ENCODE measurements at places on chromosomes 3 and 15.

GRCh38 chr3:19046440-19046839 lies 101.9 kb upstream of the KCNH8 start:
- no peak for DNase-seq

DNA sequence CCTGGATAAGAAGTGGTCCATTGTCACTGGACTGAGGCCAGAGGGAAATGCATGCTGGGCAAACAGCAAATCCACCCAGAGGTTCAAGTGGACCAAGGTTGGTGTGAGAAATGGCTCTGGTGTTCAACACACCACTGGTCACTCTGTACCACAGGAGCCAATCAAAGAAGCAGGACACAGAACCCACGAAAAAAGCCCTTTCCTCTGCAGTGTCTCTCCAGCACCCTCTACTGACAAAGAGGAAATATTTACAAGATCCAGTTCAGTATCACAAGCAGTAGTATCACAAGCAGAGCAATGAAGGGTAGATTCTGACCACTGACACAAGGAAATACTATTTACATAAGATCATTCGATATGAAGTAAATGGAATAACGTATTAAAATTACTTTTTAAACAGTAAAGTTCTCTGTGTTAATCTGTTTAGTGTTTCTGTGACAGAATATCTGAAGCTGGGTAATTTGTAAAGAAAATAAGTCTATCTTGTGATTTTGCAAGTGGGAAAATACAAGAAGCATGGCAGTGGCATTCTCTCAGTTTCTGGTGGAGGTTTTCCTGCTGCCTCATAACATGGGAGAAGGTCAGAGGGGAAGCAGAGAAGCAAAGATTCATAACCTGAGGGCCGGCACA lies 390.7 kb downstream of the EFHB start:
- DNase-seq = no peak

GRCh38 chr3:16058521-16058920 lies 116.0 kb upstream of the GALNT15 start:
- no peak for DNase-seq

- no peak for DNase-seq
These were observed 13.9 kb downstream of the COPG1 start for GRCh38 chr3:129263161-129263910.

GRCh38 chr3:169999433-169999832 lies 32.8 kb downstream of the SEC62 start:
- no peak for DNase-seq

DNA sequence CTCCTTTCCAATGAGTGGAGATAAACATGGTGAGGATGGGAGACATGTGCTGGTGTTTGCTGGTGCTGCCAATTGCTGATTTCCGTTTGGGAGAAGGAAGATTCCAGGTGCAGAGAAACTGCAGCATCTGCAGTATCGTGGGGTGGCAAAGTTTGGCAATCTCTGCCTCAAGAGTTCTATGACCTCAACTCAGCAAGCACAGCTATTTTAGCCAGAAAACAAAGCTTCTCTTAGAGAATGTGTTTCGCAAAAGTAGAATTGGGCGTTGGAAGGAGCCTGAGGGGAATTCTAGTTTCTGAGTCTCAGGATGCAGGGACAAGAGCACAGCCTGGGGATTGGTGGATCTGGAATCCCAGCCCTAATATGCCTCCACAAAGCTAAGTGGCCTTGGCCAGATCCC lies 18.2 kb upstream of the SHC4 start:
- no peak for DNase-seq

DNA sequence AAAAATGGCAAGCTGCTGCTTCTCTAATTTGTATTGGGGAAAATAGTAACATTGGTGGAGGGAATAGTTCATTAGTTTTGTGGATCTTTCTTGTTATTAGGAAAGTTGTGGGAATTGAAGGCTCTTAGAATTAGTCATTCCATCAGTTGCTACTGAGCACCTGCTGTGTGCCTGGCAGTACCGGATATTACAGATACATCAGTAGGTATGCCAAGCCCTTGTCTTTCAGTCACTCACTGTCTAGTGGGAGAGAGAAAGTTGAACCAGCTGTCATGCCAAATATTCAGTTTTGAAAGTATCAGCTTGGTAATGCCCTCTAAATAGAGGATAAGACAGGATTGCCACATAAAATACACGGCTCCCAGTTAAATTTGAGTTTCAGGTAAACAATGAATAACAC lies 32.5 kb downstream of the IGSF10 start:
- no peak for DNase-seq

- peak; percentile 97 for DNase-seq
These were observed at the start of gene CFAP91 for GRCh38 chr3:119702530-119703527. CFAP91 (plus strand) TSS chr3:119703022; CDS start chr3:119703099, 77 bp downstream.

- no peak for DNase-seq
These were observed 511.9 kb downstream of the ZIC1 start for GRCh38 chr3:147921051-147921450.

DNA sequence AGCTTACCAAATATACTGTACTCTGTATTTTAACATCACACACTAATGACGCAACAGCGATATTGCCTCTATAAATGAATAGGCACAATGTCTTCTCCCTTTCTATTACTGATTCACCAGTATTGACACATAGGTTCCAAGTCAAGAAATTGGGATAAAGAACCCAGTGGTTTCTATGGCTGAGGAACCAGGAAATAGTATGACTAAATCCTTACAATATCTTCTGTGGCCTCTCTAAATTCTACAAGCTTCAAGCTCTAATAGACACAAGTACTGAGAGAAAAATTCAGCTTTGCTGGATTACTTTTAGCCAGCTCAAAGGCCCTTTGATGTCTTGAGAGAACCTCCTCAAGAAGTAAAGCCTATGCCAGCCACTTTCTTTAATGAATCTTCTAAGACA lies 162.5 kb downstream of the DPH6 start:
- DNase-seq = no peak

GRCh38 chr3:14634763-14635400 lies 16.7 kb upstream of the CCDC174 start:
- no peak for DNase-seq
